ENCODE measurements at places on chromosomes 1 and 21.

DNA sequence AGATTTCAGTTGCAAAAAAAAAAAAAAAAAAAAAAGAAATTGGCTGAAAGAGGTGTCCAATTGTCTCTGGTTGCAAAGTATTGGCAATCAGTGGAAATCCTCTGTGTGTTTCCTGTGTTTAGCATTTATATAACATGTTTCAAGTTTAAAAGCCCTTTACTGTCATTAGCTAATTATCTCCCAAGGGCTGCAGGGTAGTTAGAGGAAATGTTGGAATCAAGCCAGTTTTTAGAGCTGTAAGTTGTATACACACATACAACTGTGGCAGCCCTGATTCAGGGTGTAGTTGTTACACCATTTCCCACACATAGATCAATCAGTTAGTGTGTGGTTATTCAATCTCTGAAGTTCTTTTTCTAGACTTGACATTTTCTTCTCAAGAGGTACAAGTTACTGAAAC is 8.9 kb upstream of the ZNF326 start:
- DNase-seq: no peak

GRCh38 chr1:29144178-29144577 is 20.5 kb upstream of the TMEM200B start:
- DNase-seq: no peak

- no peak for DNase-seq
Observed at GRCh38 chr1:116572099-116572498, 1.3 kb upstream of the CD58 start.

GRCh38 chr21:44085491-44086321 is 21.5 kb upstream of the PWP2 start:
- peak; percentile 27 for DNase-seq

GRCh38 chr1:170377440-170377839 is 154.5 kb upstream of the GORAB start:
- DNase-seq: no peak

GRCh38 chr1:119859647-119860046 is 36.7 kb downstream of the ADAM30 start:
- no peak for DNase-seq
